Activated naive CD4-positive, alpha-beta T cell treated with anti-CD3 and anti-CD28 coated beads for 36 hours (primary cell): ENCODE measurements at places on chromosomes 1 and 21. TPM values are rescaled to one million over a fixed set of nuclear protein-coding genes. Genes with fewer than 3 reads are reported as not detected.
A peak's percentile ranks its signal among the peaks of the same experiment; 100 is the strongest.

SLAMF9 gene
- not detected for total RNA-seq

S100A2 gene
- total RNA-seq = 0.77 TPM

AGBL4 gene
- total RNA-seq = not detected

FMO4 gene
- 2.1 TPM for total RNA-seq

BEST4 gene
- 0.74 TPM for total RNA-seq

PLA2G2C gene
- total RNA-seq = 0.95 TPM

DNA sequence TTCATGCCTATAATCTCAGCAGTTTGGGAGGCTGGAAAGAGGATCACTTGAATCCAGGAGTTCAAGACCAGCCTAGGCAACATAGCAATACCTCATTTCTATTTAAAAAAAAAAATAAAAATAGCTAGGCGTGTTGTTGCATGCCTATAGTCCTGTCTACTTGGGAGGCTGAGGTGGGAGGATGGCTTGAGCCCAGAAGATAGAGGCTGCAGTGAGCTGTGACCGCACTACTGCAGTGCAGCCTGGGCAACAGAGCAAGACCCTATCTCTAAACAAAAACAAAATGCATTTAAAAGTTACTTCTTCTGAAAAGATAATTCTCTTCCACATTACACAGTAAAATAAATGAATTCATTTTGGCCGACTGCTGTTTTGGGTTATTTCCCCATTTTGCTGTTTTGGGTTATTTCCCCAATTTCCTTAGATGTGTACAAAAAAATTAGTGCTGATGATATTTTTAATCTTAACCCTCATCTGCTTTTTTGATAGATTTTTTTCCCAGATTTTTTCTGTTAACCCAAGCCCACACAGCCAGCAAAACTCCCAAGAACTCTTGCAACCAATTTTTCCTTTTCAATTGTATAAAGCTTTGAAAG, 23.0 kb upstream of the SAMSN1 start:
- H3K27me3 ChIP-seq = no peaks in the 10 kb centered on the region
- peaks cover 22% of the 10 kb centered on the region for H3K4me1 ChIP-seq
- no peak overlapping the region for H3K27ac ChIP-seq
- no peaks in the 10 kb centered on the region for H3K36me3 ChIP-seq

- peak overlapping the region; percentile 90 for H3K27ac ChIP-seq
- H3K27me3 ChIP-seq = no peaks in the 10 kb centered on the region
Observed at GRCh38 chr1:11279630-11280029, 6.6 kb downstream of the UBIAD1 start.

GRCh38 chr21:27212441-27212840, 245.6 kb upstream of the ADAMTS5 start:
- H3K4me1 ChIP-seq = no peaks in the 10 kb centered on the region
- H3K4me3 ChIP-seq = no peak overlapping the region
- no peaks in the 10 kb centered on the region for H3K36me3 ChIP-seq
- H3K27me3 ChIP-seq = no peaks in the 10 kb centered on the region

DNA sequence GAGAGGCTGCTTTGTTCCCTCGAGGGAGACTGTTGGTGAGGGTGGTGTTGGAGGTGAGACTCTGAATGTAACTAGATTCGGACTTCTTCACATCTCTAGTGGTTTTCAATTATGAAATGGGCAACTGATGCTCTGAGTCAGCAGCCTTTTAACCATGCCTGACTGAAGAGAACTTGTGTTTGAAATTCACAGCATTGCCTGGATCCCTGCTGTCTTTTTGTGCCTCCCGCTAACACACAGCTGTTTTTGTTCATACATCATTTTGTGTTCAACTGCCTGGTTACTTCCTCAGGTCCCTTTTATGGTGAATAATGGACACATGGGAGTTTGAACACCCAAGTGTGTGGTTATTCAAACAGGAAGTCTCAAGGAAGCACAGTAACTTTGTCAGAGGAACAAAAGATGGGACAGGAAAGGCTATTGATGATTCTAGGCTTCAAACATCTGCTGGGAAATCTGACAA, 16.8 kb downstream of the LAMC1 start:
- H3K4me3 ChIP-seq = no peak overlapping the region
- no peak overlapping the region for H3K27ac ChIP-seq
- peaks cover 67% of the 10 kb centered on the region for H3K27me3 ChIP-seq
- DNase-seq = no peak
- no peaks in the 10 kb centered on the region for H3K4me1 ChIP-seq

- no peaks in the 10 kb centered on the region for H3K36me3 ChIP-seq
- H3K27ac ChIP-seq = no peak overlapping the region
- no peaks in the 10 kb centered on the region for H3K27me3 ChIP-seq
Observed at GRCh38 chr21:21034036-21034435, 35.8 kb downstream of the NCAM2 start.

- H3K36me3 ChIP-seq = peaks cover 13% of the 10 kb centered on the region
- no peaks in the 10 kb centered on the region for H3K27me3 ChIP-seq
- no peak for DNase-seq
- no peak overlapping the region for H3K4me3 ChIP-seq
- no peak overlapping the region for H3K27ac ChIP-seq
Observed at GRCh38 chr21:29315131-29315749, 16.5 kb downstream of the BACH1 start.

- H3K27ac ChIP-seq = no peak overlapping the region
- H3K4me3 ChIP-seq = no peak overlapping the region
- no peaks in the 10 kb centered on the region for H3K4me1 ChIP-seq
- DNase-seq = no peak
Observed at GRCh38 chr1:233364695-233365539, 37.4 kb downstream of the MAP3K21 start.

DNA sequence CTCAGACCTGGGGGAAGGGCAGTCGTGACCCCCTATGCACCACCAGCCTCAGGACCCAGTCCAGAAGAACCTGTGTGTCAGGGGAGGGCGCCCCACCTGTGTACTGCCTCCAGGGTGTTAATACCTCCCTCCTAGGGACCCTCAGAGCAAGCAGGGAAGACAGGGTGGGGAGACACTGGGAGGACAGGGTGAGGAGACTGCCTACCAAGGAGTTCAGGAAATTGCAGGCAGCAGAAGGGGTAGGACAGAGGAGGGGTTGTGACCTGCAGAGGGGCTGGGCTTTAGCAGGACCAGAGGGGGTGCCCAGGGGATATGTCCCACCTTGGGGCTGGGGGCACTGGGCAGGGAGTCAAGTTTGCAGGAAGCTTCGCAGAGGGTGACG, 5.2 kb downstream of the C21orf58 start:
- H3K4me3 ChIP-seq = no peak overlapping the region
- no peak for DNase-seq
- H3K36me3 ChIP-seq = peaks cover 28% of the 10 kb centered on the region
- H3K4me1 ChIP-seq = peaks cover 18% of the 10 kb centered on the region

GRCh38 chr21:26732432-26733221, 112.6 kb downstream of the ADAMTS1 start:
- H3K4me1 ChIP-seq = no peaks in the 10 kb centered on the region
- no peak overlapping the region for H3K4me3 ChIP-seq
- no peak overlapping the region for H3K27ac ChIP-seq
- DNase-seq = peak; percentile 40
- peaks cover 2% of the 10 kb centered on the region for H3K27me3 ChIP-seq
- H3K36me3 ChIP-seq = no peaks in the 10 kb centered on the region

- peaks cover 67% of the 10 kb centered on the region for H3K36me3 ChIP-seq
- no peaks in the 10 kb centered on the region for H3K27me3 ChIP-seq
- peaks cover 62% of the 10 kb centered on the region for H3K4me1 ChIP-seq
Observed at GRCh38 chr1:32813941-32814739, 3.0 kb downstream of the YARS1 start.

GRCh38 chr1:147246044-147246690, 3.7 kb downstream of the CHD1L start:
- peaks cover 57% of the 10 kb centered on the region for H3K4me1 ChIP-seq
- H3K27me3 ChIP-seq = no peaks in the 10 kb centered on the region
- no peak overlapping the region for H3K4me3 ChIP-seq
- H3K27ac ChIP-seq = no peak overlapping the region
